ENCODE measurements at places on chromosomes 16 and 17.

DNA sequence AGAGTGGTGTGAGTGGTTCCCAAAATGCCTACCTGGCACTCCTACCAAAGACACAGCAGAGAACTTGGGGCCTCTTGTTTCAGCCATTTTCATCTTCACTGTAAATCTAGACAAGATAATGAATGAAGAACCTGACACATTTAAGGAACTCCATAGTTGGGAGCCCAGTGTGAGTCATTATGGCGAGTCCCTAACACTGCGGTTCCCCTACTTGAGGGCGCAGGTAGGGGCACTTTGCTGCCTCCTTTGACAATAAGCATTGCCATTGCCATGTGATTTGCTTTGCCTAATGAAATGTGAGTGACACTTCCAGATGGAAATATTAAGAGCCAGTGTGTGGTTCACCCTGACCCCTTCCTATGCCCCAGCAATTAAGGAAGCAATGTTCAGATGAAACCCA lies 517.6 kb downstream of the MAF start:
- no peaks in the 10 kb centered on the region for H3K4me1 ChIP-seq
- no peaks in the 10 kb centered on the region for H3K36me3 ChIP-seq
- DNase-seq = no peak

DNA sequence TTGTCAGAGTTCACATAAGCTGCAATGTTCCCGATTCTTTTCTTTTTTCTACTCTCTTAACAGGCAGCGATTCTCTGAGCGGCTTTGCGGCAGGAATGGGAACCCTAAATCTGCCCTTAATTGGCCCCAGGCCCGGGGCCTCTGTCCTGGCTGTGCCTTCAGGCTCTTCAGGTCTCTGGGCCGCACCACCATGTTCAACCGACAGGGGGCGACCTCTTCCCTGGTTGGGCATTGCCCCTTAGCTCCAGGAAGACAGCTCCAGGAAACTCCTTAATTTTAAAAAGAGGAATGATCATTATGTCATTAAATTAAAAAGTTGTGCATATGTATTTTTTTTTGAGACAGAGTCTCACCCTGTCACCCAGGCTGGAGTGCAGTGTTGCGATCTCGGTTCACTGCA lies 20.3 kb downstream of the CACNG5 start:
- H3K36me3 ChIP-seq = no peaks in the 10 kb centered on the region
- H3K27ac ChIP-seq = no peak overlapping the region
- no peaks in the 10 kb centered on the region for H3K4me1 ChIP-seq
- no peak overlapping the region for H3K4me3 ChIP-seq
- H3K27me3 ChIP-seq = no peaks in the 10 kb centered on the region

DNA sequence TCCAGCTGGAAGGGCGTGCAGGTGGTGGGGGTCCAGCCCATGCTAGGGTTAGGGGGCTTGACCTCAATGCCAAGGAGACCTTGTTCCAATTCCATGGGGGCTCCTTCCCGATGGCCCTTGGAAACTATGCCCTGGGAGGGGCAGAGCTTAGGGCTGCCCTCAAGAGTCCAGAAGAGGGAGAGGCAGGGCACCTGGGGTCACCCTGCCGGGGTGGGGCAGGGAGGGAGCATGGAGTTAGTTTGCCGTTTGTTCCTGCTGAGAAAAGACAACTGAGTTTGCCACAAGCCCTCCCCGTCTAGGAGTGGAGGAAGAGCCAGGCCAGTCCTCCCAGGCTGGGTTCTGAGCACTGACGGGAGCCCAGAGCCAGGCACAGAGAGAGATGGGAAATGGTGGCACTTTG lies 21.4 kb downstream of the MMP15 start:
- H3K27ac ChIP-seq = no peak overlapping the region
- H3K27me3 ChIP-seq = no peaks in the 10 kb centered on the region
- no peaks in the 10 kb centered on the region for H3K36me3 ChIP-seq
- H3K4me3 ChIP-seq = no peak overlapping the region

DNA sequence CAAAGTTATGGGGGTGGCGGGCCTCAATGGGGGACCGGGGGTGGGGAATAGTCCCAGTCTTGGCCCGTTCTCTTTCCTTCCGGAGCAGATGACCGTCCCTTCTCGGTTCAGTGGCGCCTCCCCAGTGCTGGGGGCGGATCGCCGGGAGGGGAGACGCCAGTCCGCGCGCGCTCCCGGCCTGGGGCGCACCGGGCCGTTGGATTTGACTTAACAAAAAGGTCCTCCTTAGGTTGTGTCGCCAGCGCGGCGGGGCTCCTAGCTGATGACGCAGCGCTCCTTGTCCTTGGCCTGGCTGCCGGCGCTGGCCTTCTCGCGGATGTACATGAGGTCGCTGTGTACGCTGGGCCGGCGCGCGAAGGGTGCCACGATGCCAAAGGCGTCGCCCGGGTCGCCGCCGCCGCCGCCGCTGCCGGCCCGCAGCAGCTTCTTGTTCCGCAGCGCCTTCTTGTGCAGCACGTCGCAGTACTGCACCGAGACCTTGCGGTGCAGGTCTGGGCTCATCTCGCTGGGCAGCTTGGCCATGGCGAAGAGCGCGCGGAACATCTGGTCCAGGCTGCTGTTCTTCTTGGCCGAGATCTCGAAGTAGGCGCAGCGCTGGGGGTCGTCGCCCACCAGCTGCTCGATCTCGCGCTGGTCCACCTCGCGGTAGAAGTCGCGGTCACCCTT lies 1.2 kb downstream of the RASD1 start:
- H3K27me3 ChIP-seq = no peaks in the 10 kb centered on the region
- no peak for DNase-seq
- H3K4me3 ChIP-seq = peak overlapping the region; percentile 70

DNA sequence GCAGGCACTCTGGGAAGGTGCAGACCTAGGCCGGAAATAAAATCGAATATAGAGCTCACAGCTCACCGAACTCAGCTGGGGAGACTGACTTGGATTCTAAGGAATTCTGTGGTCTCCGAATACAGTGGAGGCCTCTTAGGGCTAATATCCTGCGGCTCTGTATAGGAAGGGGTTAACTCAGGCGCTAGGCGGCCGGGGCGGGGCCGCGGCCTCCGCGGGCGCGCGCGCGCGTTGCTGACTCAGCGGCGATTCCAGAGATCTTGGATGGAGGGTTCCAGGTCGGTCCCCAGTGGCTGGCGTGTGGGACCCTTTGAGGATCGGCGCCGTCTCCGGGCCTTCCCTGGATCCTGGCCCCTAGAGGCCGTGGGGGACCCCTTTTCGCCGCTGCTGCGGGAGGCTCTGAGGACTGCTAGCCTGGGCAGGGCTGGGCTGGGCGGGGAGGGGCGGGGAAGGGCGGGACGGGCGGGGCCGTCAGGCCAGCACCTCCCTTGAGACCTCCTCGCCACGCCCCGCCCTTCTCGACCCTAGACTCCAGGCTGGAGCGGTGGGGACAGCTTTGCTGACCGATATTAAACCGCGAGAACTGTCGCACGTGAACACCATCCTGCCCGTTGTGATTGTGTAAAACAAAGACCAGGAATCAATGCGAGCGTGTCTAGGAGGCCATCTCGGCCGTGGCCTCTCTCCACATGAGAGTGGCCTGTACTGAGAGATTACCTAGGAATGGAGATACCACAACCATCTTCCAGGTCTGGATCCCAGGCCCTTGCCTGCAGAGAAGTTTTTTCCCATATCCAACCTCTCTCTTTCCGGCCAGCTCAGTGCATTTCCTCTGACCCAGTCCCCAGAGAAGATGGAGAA lies 1.4 kb upstream of the PLEKHH3 start:
- H3K4me3 ChIP-seq = peak overlapping the region; percentile 89
- peak; percentile 74 for DNase-seq
- H3K4me1 ChIP-seq = peaks cover 10% of the 10 kb centered on the region
- H3K27ac ChIP-seq = peak overlapping the region; percentile 93
- H3K36me3 ChIP-seq = no peaks in the 10 kb centered on the region

DNA sequence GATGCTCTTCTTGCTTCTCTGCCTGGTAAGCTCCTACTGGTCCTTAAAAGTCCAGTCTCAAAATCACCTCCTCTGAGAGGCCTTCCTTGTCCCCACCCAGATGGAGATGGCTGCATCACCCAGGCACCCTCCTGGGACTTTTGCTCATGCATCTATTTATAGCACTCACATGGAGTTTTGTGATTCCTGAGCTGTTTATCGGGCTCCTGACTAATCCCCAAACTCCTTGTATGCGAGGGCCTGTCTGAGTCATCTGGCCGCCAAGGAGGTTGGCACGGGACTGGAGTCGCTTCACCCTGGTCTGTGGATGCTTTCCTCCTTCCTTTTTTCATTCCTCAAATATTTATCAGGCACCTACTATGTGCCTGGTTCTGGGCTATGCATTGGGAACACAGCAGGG lies 2.3 kb upstream of the MAP2K3 start:
- H3K27me3 ChIP-seq = no peaks in the 10 kb centered on the region
- no peak overlapping the region for H3K4me3 ChIP-seq
- H3K36me3 ChIP-seq = no peaks in the 10 kb centered on the region
- no peak overlapping the region for H3K27ac ChIP-seq

GRCh38 chr17:81842725-81843504 lies 8.1 kb upstream of the PPP1R27 start:
- peak overlapping the region; percentile 57 for H3K27ac ChIP-seq
- peaks cover 5% of the 10 kb centered on the region for H3K36me3 ChIP-seq
- no peak for DNase-seq
- no peaks in the 10 kb centered on the region for H3K4me1 ChIP-seq

GRCh38 chr16:440627-441026 lies 15.2 kb downstream of the RAB11FIP3 start:
- no peak overlapping the region for H3K27ac ChIP-seq
- no peak for DNase-seq
- H3K27me3 ChIP-seq = no peaks in the 10 kb centered on the region
- H3K4me1 ChIP-seq = peaks cover 6% of the 10 kb centered on the region

- no peaks in the 10 kb centered on the region for H3K27me3 ChIP-seq
- no peaks in the 10 kb centered on the region for H3K36me3 ChIP-seq
- no peaks in the 10 kb centered on the region for H3K4me1 ChIP-seq
- no peak overlapping the region for H3K4me3 ChIP-seq
- no peak overlapping the region for H3K27ac ChIP-seq
These were observed 134.2 kb downstream of the PRKCA start for GRCh38 chr17:66436631-66437030.

DNA sequence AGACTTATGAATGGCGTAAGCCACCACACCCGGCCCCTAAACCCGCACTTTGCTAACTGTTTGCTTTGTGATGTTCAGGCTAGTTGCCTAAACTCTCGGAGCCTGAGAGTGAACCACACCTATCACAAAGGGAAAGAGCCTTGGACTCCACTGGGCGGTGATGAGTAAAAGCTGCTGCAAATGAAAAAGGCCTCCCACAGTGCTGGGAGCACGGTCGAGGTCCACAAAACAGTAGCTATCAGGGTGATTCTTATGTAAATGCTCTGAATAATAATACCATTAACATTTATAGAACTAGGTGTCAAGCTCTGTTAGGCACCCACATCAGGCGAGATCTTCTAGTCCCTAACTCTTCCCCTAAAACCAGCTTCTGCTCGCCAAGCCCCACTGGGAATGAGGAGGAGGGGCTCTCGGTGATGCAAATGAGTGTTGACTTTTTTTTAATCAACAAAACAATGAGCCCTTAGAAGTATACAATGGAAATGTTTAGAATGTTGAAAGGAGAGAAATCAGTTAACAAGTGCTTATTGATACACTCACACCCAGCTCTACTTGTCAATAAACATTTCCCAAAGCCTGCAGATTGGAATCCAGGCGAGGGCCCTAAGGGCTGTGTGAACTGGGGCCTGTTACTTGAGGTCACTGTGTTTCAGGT lies 19.8 kb downstream of the FBRS start:
- H3K36me3 ChIP-seq = no peaks in the 10 kb centered on the region
- no peaks in the 10 kb centered on the region for H3K27me3 ChIP-seq
- no peak overlapping the region for H3K27ac ChIP-seq
- H3K4me3 ChIP-seq = no peak overlapping the region

DNA sequence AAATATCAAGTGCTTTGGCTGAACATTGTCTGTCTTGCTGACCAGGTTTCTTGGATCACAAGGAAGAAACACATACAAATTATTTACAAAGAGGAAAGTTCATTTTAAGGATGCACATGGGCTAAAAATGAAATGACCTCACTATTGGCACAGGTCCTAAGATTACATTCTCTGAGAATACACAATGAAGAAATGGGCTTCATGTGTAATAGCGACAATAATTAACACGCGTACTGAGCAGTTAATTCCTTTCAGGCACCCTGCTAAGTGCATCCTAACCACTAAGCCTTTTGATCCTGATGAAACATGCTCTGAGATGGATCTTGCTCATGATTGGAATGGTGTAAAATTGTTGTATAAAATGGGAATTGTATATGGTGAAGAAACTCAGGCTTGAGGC lies 429.0 kb downstream of the HS3ST4 start:
- H3K27ac ChIP-seq = no peak overlapping the region
- H3K4me1 ChIP-seq = no peaks in the 10 kb centered on the region
- no peak overlapping the region for H3K4me3 ChIP-seq
- DNase-seq = no peak

DNA sequence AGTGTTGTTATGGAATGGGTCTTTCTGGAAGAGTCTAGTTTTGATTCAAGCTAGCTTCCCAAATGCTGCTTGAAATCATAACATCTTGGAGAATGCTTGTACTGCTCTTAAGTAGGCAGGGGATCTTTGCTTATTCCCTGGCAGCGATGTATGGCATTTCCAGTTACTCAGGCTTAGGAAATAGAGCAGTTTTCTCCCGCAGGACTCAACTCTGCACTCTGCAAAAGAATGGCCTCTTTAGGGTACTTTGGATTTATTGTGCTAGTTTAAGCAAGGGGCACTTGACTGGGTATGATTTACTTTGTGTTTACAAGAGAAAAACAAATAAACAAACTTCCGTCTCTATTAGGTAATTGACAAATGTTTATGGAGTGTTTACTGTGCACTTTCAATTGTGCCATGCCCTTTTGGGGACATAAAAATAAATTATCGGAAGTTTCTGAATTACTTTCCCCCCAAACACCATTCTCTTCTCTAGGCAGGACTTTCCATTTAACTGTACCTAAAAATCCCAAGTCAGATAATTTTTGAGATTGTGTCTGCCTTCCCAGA lies 164.0 kb downstream of the MAP2K6 start:
- no peaks in the 10 kb centered on the region for H3K27me3 ChIP-seq
- H3K4me1 ChIP-seq = no peaks in the 10 kb centered on the region
- H3K36me3 ChIP-seq = no peaks in the 10 kb centered on the region
- DNase-seq = no peak
- no peak overlapping the region for H3K4me3 ChIP-seq
- H3K27ac ChIP-seq = no peak overlapping the region

DNA sequence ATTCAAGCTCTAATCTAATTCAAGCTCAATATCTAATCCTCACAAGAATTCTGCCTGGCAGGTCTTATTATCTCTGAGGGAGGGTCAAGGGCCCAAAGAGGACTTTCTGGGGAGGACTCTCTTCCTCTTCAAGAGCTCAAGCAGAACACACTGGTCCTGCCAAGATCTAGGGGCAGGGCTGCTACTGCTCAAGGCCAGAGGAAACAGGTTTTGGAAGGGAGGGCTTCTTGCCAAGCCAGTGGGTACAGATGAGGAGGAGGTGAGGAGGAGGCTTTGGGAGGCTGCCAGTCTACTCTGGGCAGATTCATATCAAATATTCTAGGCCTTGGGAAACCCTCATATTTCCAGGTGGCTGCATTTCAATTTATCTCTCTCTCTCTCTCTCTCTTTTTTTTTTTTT lies 51.8 kb upstream of the IL34 start:
- H3K4me1 ChIP-seq = peaks cover 8% of the 10 kb centered on the region
- H3K27ac ChIP-seq = peak overlapping the region; percentile 63
- no peaks in the 10 kb centered on the region for H3K36me3 ChIP-seq
- DNase-seq = peak; percentile 92
- no peaks in the 10 kb centered on the region for H3K27me3 ChIP-seq

Data from breast epithelium (tissue), 4 donors.